ENCODE measurements at places on chromosomes 7 and 10. TPM values are rescaled to one million over a fixed set of nuclear protein-coding genes. Genes with fewer than 3 reads are reported as not detected.

VPS50 gene
- polyA plus RNA-seq = 8.0 TPM

EPHA1 gene
- 0.40 TPM for polyA plus RNA-seq

TMEM26 gene
- 1.6 TPM for polyA plus RNA-seq

TNKS2 gene
- 32.9 TPM for polyA plus RNA-seq
